Fibroblast of the aortic adventitia (primary cell): ENCODE measurements at places on chromosomes 7 and 10. TPM values are rescaled to one million over a fixed set of nuclear protein-coding genes. Genes with fewer than 3 reads are reported as not detected.

The ZCWPW1 gene
- 2.4 and 3.0 TPM in 2 replicates for total RNA-seq

The HSPA12A gene
- total RNA-seq = 10.3 and 18.8 TPM in 2 replicates

The DHTKD1 gene
- 16.8 and 30.9 TPM in 2 replicates for total RNA-seq

The C7orf33 gene
- total RNA-seq = not detected in 2 replicates

The CYP2C19 gene
- not detected in 2 replicates for total RNA-seq

The NRF1 gene
- total RNA-seq = 2.9 and 14.0 TPM in 2 replicates

The FGF8 gene
- total RNA-seq = not detected in 2 replicates

The CPA5 gene
- total RNA-seq = 0.09 TPM in 1 of 2 replicates, not detected in the other

The EXOC4 gene
- 86.2 and 105 TPM in 2 replicates for total RNA-seq

The BZW2 gene
- 35.6 and 61.8 TPM in 2 replicates for total RNA-seq

The CCDC172 gene
- total RNA-seq = not detected in 2 replicates

The HOGA1 gene
- total RNA-seq = 0.08 and 0.72 TPM in 2 replicates

The TMEM176B gene
- total RNA-seq = 1.9 TPM in 1 of 2 replicates, not detected in the other

The KNDC1 gene
- total RNA-seq = under 0.01 and 0.41 TPM in 2 replicates

The PODXL gene
- total RNA-seq = 2.3 and 7.3 TPM in 2 replicates
